Neural progenitor cell (in vitro differentiated cells): ENCODE measurements at places on chromosomes 5 and 9.

DNA sequence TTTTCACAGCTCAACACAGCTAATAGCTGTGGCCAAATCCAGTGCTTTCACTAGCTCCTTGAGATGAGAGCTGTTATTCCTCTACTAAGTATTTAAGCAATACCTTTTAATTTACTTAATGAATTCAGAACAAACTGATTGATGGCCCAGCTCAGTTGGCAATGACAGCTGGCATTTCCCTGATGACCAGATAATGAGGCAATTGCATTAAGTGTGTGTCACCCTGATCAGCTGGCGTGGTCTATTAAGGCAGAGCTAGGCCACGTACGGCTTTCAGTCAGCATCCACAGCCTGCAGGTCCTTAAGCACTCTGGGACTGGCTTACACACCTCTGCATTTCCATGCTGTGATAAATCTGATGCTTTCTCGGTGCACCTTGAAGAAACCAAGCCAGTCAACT lies 34.4 kb downstream of the TTLL11 start:
- DNase-seq, result no peak

GRCh38 chr9:131191857-131192256 lies 66.5 kb downstream of the NUP214 start:
- no peak for DNase-seq

GRCh38 chr5:2257326-2258244 lies 374.9 kb upstream of the IRX4 start:
- no peak for DNase-seq

- DNase-seq, result no peak
Measured at GRCh38 chr5:22911019-22911418, 57.9 kb upstream of the CDH12 start.

DNA sequence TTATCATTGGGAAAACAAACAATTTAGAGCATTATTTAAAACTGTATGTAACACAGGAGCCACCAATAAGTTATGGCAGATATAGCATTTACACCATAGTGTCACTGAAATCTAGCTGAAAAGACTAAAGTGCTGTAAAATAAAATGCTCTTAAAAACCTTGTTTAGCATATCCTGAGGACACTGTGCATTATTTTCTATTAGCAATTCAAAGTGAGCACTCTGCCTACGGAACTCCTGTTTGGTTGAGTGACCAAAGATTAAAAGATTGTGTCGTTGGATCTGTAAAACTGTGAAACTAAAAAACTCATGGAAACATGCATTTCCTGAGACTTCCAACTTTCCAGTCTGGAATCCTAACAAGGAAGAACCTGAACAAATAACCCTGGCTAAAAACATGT lies 95.9 kb upstream of the C6 start:
- no peak for DNase-seq

DNA sequence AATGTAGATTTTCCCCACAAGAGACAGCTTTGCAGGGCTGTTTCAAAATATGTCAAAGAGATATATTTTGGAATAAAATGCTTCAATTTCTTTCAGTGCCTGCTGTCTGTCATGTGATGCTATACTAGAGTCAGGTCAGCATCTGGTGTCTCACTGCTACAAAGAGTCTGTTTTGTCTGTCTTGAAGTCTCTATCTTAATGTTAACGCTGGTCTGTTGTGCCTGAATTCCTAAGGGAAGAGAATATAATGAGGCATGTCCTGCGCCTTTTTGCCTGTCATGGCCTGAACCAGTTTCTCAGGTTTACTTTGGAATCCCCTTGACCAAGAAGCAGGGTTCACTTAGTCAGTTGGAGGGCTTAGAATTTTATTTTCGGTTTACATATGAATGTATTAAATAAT lies 176.4 kb downstream of the PDZD2 start:
- no peak for DNase-seq

DNA sequence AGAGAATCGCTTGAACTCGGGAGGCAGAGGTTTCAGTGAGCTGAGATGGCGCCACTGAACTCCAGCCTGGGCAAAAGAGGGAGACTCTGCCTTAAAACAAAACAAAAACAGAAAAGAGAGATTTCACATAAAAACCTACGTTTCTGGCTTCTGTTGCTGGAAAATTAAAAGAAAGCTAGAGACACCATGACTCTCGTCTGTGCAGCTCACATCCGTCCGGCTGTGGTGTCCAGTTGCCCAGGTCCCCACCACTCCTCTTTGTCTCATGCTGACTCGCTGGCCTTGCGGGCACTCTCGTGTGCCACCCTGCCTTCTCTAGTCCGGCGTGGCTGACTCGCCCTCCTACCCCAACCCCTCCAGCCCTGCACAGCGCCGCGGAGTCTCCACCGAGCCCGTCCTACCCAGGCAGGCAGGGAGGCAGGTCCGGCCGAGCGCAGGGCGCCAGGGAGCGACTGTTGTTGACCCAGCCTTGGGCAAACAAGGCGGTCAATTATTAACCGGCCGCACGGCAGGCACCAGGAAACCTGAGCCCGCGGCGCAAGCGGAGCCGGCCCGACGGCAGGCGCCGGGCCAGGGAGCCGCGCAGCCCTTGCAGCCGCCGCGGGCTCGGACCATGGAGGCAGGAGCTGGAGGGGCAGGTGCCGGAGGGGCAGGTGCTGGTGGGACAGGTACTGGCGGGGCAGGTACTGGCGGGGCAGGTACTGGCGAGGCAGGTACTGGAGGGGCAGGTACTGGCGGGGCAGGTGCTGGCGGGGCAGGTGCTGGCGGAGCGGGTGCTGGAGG lies at the start of gene PRRT1B:
Gene PRRT1B, plus strand, starts transcription at position 521 of the 783 bp plus-strand sequence. Its CDS starts 93 bp downstream, at position 614.
- DNase-seq, result no peak

DNA sequence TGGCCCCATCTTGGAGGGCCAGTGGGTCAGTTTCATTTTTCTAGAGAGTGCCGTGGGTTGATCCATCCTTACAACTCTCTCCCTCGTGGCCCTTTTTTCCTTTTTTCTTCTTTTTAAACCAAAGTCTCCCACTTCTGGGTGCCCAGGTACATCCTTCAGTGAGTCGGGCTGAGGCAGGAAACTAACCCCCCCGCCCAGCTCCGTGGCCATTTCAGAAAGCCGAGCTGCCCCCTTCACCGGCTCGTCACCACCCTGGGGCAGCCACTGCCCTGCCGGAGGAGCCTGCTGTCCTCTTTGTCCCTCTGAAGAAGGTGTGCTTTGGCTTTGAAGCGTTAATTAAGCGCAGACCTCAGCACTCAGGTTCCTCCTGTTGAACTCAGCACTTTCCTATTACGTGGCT lies 5.2 kb downstream of the CFAP77 start:
- no peak for DNase-seq

GRCh38 chr5:134468921-134469400 lies 56.5 kb upstream of the JADE2 start:
- no peak for DNase-seq

DNA sequence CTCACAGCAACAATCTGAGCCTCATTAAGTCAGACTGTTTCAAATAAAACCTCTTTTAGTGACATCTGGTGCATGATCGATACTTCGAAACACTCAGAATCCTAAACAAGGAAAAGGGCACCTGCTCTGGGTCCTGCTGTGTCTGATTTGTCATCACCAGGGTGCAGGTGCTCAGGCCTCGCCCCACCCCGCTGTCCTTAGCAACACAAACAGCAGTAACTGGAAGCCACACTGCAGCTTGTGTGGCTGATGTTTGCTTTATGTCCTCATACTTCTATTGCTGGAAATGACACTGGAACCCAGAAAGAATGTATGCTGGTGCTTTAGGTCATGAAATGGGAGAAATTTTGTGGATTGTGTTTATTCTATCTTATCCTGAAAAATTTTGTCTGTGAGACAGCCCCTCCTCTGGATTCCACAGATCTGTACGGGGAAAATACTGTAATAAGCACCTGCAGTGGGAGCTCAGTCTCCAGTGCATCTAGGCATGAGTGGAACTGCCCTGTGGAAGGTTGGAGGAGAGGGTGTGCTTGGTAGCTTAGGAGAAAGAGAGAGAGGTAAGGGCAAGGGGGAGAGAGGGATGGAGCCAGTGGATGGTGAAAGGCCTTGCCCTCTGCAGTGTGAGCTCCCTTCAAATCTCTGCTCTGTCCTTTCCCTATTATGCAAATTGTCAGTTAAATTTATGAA lies 284.2 kb downstream of the SMARCA2 start:
- no peak for DNase-seq

DNA sequence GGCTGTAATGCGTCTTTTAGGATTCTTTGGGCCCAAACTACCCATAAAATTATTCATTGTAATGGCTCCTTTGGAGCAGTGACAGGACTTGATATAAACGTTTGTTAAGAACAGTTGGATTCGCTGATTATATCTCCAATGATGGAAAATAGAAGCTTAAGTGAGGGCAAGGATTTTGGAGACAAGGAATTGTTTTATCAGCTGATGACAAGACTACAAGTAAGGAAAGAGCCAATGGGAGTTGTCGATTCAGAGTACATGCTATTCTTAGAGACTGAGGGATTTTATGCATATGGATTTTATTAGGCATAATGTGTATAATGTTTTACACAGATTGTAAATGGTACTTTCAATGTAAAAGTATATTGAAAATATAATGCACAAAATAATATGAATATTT lies 425.5 kb upstream of the RIOK2 start:
- no peak for DNase-seq

DNA sequence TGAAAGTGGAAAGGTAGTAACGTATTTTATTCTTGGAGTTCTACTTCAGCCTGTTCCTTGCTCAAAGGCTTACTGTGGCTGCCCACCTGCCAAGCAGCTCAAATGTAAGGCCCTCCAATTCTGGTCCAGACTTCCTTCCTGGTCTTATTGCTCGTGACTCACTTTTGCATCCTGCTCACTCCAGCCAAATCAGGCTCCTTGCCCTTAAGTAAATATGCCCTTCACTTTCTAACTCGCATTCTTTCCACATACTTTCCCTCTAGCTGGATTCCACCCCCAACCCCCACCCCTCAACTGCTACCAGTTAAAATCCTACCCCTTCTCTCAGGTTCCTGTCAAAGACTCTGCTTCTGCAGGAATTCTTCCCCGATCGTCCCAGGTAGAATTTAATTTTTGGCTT lies 96.6 kb downstream of the GALNT10 start:
- DNase-seq, result peak; percentile 11

DNA sequence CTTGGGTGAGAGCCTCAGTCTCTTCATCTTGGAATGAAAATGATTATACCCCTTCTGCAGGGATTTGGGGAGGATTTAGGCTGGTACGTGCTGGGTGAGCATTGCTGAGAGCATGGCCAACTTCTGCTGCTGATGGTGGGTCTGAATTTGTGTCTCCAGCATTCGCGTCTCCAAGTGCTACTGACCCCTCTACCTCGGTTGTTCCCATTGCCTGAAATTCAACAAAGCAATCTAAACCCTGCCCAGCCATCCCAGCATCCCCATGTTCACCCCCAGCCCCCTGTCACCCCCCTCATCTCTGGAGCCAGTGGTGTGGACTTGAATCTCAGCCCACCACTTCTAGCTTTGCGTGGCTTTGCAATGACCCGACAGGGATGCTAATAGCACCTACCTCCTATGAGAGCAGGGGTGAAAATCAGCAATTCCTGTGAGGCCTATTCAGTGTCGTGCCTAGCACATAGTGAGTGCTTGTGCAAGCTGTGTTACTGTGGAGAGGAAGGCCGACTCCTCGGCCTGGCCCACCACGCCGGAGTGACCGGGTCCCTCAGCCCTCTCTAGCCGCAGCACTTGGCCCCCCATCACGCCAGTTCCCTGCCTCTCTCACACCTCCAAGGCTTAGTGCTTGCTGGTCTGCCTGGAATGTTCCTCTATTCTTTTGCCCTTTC lies 43.4 kb upstream of the SH3PXD2B start:
- no peak for DNase-seq

- no peak for DNase-seq
Measured at GRCh38 chr5:91484662-91485061, 101.5 kb upstream of the ARRDC3 start.

- DNase-seq, result no peak
Measured at GRCh38 chr9:116190637-116191396, 37.2 kb downstream of the PAPPA start.

- no peak for DNase-seq
Measured at GRCh38 chr5:121325930-121326329, 525.8 kb upstream of the FTMT start.

DNA sequence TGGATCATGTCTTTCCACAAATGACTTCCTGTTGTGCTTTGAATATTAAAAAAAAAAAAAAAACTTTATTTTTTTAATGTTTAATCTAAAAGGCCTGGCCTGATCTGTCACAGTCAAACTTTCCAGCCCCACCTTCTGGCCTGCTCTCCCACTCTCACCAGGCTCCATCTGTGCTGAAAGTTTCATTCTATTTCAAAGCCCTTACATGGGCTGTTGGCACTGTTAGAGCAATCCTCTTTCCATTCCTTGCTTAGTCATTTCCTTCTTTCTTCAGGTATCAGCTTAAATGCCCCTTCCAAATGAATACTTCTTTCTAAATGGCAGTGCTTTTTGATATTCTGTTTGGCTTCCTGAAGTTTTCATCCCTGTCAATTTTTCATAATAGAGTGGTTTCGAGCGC lies 1104.8 kb upstream of the C9orf72 start:
- DNase-seq, result no peak

DNA sequence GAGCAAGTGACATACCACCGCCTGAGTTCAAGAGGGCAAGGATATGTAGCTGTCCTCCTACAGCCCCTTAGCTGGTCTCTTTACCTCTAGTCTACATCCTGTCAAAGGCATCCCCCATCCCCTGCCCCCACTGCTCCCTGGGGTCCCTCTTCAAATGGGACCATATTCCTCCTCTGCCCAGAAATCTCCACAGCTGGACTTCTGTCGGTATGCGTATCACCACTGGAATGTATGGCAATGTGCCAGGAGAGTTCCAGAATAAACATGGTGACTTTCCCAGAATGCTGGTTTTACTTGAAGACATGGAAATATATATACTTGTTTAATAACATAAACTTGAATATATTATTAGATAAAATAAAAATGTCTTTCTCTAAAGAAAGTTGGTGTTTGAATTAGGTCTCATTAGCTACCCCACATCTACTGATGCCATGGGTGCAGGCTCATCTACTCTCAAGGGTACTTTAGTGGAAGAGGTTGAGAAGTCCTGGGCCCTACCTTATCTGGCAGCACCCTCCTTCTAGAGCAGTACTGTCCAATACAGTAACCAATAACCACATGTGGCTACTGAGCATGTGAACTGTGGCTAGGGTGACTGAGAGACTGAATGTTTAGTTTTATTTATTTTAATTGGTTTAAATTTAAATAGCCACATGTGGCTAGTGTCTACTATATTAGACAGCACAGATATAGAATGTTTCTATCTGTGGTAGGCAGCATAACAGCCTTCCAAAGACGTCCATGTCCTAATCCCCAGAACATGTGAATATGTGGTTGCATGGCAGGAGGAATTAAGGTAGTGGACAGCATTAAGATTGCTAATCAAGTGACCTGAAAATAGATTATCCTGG lies 181.7 kb upstream of the SLC30A5 start:
- DNase-seq, result no peak

GRCh38 chr5:88262116-88262515 lies 6.5 kb downstream of the TMEM161B start:
- no peak for DNase-seq
